Activated CD8-positive, alpha-beta T cell treated with anti-CD3 and anti-CD28 coated beads, Interleukin-2, amount 10 ng/mL, durations not matched to agents 7 days and 5 days (primary cell): ENCODE measurements at places on chromosomes 5 and 9. TPM values are rescaled to one million over a fixed set of nuclear protein-coding genes. Genes with fewer than 3 reads are reported as not detected.

GRCh38 chr5:67679184-67679841, 482.7 kb upstream of the CD180 start:
- no peak for DNase-seq

- DNase-seq: peak; percentile 68
Observed at GRCh38 chr9:96150324-96151227, 151.4 kb downstream of the HSD17B3 start.

Gene TNFSF15
- 1.1 TPM for total RNA-seq

DNA sequence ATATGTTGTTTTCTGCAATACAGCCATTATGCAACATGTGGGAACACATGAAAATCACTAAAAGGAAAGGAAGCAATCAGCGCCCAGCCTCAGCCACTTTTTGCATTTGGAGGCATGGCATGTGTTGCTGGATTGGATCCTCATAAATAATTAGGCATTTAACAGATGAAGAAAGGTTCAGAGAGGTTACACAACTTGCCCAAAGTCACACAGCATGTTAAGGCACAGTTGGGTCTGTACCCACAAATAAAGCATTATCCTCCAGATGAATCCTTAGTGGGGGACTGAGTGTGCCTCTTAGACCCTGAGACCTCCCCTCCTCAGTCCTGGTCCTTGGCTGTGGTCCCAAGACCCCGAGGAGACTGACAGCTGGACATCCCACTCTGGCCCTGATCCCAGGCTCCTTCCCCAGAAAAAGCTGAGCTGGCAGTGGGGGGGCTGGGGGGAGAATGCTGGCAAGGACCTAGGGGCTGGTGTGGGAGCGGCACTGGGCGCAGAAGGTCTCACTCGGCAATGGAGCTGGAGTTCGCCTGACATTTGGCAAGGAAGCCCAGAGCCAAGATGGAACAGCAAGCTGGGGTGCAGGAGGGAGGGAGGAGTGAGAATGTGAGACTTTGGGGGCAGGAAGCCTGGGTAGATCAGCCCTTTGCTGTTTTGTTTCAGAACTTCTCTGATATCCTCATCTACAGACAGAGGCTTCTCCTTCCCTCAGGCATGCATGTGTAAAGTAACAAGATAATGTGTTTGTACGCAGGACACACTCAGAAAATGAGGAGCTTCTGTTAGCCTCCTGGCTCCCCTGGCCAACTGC, 6.9 kb upstream of the AKNA start:
- DNase-seq: no peak

GRCh38 chr5:14212838-14213237, 69.7 kb downstream of the TRIO start:
- DNase-seq: no peak

- no peak for DNase-seq
Observed at GRCh38 chr5:131297886-131298285, 34.0 kb downstream of the CDC42SE2 start.

GRCh38 chr5:1183424-1184162, 17.8 kb upstream of the SLC6A19 start:
- no peak for DNase-seq

Gene NUTM2F
- total RNA-seq: not detected

DNA sequence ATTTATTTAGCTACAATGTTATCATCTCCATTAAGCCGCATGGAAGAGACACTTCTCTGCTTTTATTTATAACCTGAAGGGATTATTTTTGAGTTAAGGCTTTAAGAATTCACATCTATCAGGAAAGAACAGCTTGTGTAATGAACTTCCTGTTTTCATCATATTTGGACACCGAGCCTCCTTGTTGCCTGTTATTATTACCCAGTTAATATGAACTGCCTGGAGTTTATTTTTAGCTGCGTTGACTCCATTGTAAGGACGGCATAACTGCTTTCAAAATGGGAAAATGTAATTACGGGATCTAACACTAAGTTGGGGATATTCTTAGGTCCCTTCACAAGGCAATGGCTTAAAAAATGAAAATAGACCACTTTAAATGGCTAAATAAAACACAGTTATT, 89.0 kb upstream of the NR4A3 start:
- DNase-seq: no peak

Gene PTGES
- total RNA-seq: not detected

Gene JAKMIP2
- 8.2 TPM for total RNA-seq

Gene PCDHA7
- not detected for total RNA-seq

GRCh38 chr5:177116631-177117373, 16.8 kb upstream of the NSD1 start:
- peak; percentile 87 for DNase-seq

DNA sequence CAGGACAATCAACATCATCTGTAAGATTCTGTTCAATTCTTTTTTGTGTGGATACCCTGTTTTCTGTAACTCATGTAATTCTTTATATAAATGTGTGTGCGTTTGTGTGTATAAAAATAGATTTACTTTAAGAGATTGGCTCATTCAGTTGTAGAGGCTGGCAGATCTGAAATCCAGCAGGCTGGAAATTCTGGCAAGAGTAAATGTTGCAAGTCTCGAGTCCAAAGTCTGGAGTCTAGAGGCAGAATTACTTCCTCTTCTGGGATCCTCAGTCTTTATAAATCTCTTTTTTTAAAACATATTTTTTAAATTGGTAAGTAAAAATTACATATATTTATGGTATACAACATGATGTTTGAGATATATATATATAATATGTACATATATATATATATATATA, 202.1 kb upstream of the TMEM161B start:
- no peak for DNase-seq

Gene IFNA13
- total RNA-seq: not detected

DNA sequence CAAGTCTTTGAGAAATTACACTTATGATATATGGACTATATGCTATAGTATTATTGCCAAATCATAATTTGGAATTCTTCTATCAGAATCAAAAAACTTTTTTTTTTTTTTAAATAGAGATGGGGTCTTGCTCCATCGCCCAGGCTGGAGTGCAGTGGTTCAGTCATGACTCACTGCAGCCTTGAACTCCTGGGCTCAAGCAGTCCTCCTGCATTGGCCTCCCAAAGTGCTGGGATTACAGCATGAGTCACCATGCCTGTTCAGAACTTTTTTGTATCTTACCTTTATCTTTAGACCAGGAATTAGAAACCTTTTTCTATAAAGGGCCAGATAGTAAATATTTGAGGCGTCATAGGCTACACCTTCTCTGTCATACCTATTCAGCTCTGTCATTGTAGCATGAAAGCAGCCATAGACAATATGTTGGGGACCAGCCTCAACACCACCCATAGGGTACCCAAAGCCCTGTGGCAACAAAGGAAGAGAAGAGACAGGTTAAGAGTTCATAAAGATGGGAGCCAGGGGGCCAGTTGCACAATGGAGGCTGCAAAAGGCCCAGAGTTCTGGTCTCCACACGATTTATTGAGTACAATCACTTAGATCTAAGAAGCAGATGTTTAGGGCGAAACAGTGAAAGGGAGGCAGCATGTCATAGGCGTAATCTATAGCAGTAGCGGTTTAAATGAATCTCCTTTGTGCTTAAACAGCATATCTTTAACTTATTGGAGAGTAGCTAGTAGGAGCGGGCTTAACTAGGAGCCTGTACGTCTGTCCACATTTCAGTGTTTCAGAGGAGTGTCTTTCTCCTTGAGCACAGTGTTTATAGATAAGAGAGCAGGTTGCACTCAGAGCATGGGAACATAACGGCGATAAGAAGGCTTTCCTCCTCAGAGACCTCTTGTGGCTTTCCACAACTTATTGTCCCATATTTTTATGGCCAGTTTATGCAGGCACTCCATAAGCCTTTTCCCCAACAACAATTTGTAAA, 12.5 kb downstream of the ECM2 start:
- DNase-seq: no peak

DNA sequence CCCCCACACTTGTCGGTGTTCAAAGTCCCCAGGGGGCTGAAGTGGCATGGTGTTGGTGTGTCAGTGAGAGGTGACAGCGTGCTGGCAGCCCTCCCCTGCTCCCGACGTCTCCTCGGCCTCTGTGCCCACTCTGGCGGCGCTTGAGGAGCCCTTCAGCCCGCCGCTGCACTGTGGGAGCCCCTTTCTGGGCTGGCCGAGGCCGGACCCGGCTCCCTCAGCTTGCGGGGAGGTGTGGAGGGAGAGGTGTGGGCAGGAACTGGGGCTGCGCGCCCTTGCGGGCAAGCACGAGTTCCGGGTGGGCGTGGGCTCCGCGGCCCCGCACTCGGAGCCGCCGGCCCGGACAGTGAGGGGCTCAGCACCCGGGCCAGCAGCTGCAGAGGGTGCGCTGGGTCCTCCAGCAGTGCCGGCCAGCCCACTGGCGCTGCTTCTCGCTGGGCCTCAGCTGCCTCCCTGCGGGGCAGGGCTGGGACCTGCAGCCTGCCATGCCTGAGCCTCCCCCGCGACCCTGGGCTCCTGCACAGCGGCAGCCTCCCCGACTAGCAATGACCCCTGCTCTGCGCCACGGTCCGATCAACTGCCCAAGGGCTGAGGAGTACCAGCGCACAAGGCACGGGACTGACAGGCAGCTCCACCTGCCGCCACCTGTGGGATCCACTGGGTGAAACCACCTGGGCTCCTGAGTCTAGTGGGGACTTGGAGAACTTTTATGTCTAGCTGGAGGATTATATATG, 224.1 kb upstream of the RIOK2 start:
- DNase-seq: no peak

- DNase-seq: no peak
Observed at GRCh38 chr5:1494780-1495524, 28.8 kb downstream of the LPCAT1 start.

DNA sequence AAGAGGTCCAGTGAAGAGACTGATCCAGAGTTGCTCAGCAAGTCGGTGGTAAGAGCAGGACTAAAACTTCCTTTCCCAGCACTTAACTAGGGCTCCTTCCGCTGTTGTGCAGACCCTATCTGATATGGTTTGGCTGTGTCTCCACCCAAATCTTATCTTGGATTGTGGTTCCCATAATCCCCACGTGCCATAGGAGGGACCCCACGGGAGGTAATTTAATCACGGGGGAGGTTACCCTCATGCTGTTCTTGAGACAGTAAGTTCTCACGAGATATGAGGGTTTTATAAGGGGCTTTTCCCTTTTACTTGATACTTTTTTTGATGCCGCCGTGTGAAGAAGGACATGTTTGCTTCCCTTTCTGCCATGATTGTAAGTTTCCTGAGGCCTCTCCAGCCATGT, 221.9 kb upstream of the GLRA1 start:
- DNase-seq: no peak

DNA sequence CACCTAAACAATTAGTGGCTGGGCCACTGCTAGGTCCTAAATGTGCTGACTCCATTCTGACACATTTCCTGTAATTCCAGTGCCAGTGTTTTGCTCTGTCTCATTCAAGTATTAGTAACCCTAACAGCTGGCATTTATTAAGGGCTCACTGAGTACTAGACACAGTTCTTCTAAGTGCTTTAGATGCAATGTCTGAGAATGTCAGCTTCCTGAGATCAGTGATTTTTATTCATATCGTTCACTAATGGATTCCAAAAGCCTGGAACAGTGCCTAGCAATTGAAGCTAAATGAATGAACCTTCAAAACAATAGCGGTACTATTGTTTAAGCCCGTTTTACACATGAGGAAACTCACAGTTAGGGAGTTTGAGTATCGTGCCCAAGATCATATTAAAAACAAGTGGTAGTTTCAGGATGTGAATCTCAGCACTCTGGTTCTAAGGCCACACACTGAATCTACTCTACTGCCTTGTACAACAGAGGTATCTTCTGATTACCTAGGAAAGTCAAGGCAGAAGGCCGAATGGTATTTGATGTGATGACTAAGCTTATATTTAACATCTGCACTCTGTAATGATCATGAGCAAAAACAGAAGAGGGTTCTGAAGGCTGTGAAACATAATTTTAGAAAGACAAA, 304.0 kb downstream of the PJA2 start:
- no peak for DNase-seq

Gene DDX4
- 0.61 TPM for total RNA-seq

GRCh38 chr9:69900406-69900805, 79.8 kb downstream of the CFAP95 start:
- DNase-seq: no peak

DNA sequence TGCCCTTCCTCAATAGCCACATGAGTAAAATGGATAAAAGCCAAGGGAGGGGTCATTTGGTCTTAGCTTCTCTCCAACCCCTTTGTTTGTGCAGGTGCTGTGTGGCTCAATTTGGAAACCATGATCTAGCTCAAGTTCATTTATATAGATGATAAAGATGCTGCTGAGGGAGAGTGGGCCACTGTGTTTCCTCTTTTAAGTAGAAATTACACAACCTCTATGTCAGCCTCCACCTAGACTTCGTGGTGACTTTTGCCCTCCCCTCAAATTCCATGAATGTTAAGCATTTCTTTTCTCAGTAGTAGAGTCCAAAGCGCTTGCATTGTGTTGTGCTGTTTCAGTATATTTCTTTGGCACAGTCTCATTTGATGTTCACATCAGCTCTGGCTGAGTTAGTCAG, 241.4 kb downstream of the ARHGAP26 start:
- no peak for DNase-seq

DNA sequence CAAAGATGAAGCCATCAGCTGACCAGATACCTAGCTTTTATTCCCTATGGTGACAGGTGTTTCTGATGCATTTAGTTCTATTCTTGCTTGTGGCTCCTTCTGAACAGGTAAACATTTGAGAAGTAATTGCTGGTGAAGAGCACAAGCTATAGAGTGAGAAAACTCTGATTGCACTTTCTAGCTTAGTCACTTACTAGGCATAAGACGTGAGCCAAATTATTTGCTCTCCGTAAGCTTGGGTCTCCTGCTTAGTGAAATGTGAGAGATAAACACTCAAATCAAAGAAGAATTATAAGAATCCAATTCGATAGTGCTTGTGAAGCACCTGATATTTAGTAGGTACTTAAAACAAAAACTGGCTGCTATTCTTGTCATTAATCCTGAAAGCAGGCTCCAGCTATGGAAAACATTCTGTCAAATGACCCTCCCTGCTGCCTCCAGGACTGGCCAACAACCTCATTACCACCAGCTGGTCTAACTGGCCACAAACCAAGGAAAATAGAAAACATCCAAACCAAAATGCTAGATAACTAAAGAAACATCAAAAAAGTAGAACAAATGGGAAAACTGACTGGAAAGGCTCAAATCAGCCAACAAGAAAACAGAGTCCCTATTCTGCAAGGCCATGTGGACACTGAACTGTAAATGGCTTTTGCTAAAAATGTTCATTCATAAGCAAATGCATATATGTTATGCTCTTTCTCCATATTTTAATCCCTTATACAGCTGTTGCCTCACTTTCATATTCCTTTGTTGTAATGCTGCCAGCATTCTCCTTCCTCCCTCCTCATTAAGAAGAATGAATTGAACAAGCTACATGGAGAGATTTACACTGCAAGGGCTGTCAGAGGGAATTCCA, 616.1 kb downstream of the DTWD2 start:
- DNase-seq: no peak

DNA sequence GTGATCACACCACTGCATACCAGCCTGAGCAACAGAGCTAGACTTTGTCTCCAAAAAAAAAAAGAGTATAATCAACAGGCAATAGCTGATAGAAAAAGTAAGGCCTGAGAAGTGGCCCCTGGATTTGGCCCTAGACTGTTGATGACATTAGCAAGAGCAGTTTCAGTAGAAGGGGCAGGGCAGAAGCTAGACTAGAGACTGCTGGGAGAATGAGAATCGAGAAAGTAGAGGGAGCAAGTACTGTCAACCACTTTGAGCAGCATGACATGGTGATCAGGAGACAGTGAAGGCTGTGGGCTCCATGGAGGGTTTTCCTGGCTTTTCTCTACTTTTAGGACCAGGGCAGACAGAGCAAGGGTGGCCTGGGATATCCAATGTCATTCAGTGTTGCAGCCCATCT, 34.9 kb upstream of the B4GALT1 start:
- DNase-seq: no peak

GRCh38 chr5:142688281-142688989, 2.5 kb upstream of the FGF1 start:
- DNase-seq: no peak

Gene DOK3
- total RNA-seq: 7.3 TPM

- DNase-seq: no peak
Observed at GRCh38 chr9:136307215-136307750, 3.4 kb upstream of the CCDC187 start.
